H9 (cell line): ENCODE measurements at places on chromosomes 1 and 21. TPM values are rescaled to one million over a fixed set of nuclear protein-coding genes. Genes with fewer than 3 reads are reported as not detected.

The TMEM52 gene
- 9.6 and 11.3 TPM in 2 replicates for total RNA-seq

The TMEM200B gene
- total RNA-seq: 12.6 and 12.9 TPM in 2 replicates

The COL11A1 gene
- 7.0 and 7.5 TPM in 2 replicates for total RNA-seq

The GJA9 gene
- total RNA-seq: not detected in 2 replicates

The KRTAP19-1 gene
- not detected in 2 replicates for total RNA-seq

The FAM78B gene
- total RNA-seq: 1.6 and 2.3 TPM in 2 replicates

The SH3BP5L gene
- total RNA-seq: 27.6 and 28.8 TPM in 2 replicates

The C1orf185 gene
- not detected in 2 replicates for total RNA-seq

GRCh38 chr1:145908653-145909052 is 1.2 kb downstream of the ITGA10 start:
- H3K27me3 ChIP-seq: no peaks in the 10 kb centered on the region
- H3K4me3 ChIP-seq: no peak overlapping the region
- no peak overlapping the region for H3K27ac ChIP-seq
- no peak for DNase-seq
- H3K4me1 ChIP-seq: no peaks in the 10 kb centered on the region
- no peaks in the 10 kb centered on the region for H3K36me3 ChIP-seq

DNA sequence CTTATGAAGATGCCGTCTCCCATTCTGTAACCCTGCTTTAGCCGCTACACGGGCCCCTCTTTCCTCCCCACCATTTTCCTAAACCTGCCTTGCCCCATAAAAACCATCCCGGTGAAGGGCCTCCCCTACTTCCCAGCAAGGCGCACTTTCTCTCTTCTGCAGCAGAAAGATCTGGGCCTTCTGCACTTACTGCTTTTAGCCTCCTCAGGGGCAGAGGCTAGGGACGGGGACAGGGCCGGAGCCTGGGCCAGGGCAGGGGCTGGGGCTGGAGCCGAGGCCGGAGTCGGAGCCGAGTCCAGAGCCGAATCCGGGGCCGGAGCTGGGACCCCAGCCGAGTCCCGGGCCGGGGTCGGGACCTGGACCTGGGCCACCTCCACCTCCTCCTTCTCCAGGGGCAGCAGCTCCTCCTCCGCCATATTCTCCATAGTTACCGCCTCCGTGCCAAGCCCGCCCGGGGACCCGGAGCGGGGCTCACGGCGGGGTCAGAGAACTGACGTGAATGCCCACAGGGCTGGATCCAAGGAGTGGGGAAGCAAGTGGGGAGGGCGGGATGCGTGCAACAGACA is 382 bp downstream of the TRMT1L start:
- H3K4me3 ChIP-seq: peak overlapping the region; percentile 97
- peak overlapping the region; percentile 59 for H3K27ac ChIP-seq
- no peaks in the 10 kb centered on the region for H3K36me3 ChIP-seq
- DNase-seq: no peak
- no peaks in the 10 kb centered on the region for H3K27me3 ChIP-seq
- H3K4me1 ChIP-seq: no peaks in the 10 kb centered on the region

DNA sequence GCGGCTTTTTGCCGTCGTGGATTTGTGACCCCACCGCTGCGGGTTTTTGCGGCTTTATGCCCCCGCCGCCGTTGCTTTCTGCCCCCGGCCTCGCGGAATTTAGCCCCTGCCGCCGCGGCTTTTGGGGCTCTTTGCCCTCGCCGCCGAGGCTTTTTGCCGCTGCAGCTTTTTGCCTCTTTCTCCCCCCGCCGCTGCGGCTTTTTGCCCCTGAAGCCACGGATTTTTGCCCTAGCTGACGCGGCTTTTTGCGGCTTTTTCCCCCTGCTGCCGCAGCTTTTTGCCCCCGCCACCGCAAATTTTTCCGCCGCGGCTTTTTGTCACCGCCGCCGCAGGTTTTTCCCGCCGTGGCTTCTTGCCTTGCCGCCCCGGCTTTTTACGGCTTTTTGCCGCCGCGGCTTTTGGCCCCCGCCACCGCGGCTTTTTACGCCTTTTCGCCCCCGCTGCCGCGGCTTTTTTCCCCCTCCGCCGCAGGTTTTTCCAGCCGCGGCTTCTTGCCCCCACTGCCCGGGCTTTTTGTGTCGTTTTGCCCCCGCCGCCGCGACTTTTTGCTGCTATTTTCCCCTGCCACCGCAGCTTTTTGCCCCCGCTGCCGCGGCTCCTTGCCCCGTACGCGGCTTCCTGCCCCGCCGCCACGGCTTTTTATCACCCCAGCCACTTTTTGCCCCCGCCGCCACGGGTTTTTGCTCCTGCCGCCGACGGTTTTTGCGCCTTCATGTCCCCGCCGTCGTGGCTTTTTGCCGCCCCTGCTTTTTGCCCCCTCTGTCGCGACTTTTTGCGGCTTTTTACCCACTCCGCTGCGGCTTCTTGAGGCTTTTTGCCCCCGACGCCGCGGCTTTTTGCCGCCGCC is 3933.6 kb downstream of the SRGAP2C start:
- H3K4me1 ChIP-seq: no peaks in the 10 kb centered on the region
- peaks cover 12% of the 10 kb centered on the region for H3K36me3 ChIP-seq
- no peak overlapping the region for H3K27ac ChIP-seq
- DNase-seq: peak; percentile 7

DNA sequence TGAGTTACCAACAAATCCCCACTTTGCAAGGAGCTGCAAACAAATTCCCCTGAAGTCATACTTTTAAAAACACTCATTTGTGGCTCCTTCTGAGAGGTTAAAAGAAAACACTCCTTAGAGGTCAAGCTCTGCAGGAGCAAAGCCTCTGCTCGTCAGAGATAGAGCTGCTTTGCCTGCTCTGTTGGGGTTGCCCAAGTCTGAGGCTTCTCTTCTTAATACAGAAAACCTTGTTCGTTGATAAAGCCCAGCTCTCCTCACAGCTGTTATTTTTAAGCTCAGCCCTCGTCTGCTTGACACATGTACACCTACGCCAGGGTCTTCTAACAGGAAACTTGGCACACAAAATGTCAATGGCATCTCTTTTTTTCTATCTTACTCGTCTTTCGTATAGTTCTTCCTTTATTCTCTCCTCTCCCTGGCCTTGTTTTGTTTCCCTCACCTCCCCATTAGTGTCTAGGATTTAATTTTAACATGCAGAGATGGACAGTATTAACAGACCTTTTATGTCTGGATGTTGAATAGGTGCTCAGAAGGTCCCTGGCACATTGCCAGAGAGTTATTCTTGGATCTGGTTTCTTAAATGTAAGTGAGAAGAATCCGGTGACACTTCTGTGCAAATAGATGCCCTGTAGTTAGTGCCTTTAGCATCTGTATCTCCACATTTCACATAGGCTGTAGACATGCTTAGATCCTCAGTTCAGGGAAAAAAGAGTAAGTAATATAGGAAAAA is 86.0 kb downstream of the LRRC53 start:
- no peak overlapping the region for H3K27ac ChIP-seq
- H3K36me3 ChIP-seq: no peaks in the 10 kb centered on the region
- no peak overlapping the region for H3K4me3 ChIP-seq
- no peaks in the 10 kb centered on the region for H3K27me3 ChIP-seq
- no peak for DNase-seq
- no peaks in the 10 kb centered on the region for H3K4me1 ChIP-seq

DNA sequence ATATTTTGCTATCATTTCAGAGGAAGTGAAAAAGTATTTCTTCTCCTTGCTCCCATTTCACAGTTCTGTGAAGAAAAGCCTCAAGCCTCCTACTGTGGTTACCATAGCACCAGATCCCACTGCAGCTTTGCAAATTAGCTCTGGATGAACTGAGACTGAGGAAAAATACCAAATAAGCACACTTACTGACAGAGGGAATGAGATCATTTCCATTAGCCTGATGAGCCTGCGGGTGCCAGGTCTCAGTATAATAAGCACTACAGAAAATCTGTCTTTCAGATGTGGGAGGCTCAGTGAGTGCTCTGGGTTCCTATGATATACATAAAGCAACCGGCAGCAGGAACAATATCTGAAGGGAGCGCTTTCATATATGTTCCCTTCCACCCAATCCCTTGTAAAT is 21.4 kb downstream of the XKR8 start:
- no peak for DNase-seq
- no peaks in the 10 kb centered on the region for H3K4me1 ChIP-seq
- H3K27ac ChIP-seq: no peak overlapping the region
- H3K36me3 ChIP-seq: no peaks in the 10 kb centered on the region; the same call in 2 of the 3 replicates
- H3K27me3 ChIP-seq: no peaks in the 10 kb centered on the region
- H3K4me3 ChIP-seq: no peak overlapping the region

- no peaks in the 10 kb centered on the region for H3K27me3 ChIP-seq
- H3K36me3 ChIP-seq: no peaks in the 10 kb centered on the region; the same call in 2 of the 3 replicates
- no peaks in the 10 kb centered on the region for H3K4me1 ChIP-seq
- H3K27ac ChIP-seq: no peak overlapping the region
Measured at GRCh38 chr1:24688621-24689195, 45.6 kb downstream of the SRRM1 start.

GRCh38 chr1:92118826-92119225 is 38.7 kb downstream of the BTBD8 start:
- no peak overlapping the region for H3K4me3 ChIP-seq
- DNase-seq: no peak
- H3K36me3 ChIP-seq: no peaks in the 10 kb centered on the region
- no peaks in the 10 kb centered on the region for H3K4me1 ChIP-seq
- H3K27me3 ChIP-seq: no peaks in the 10 kb centered on the region

- no peaks in the 10 kb centered on the region for H3K36me3 ChIP-seq
- no peaks in the 10 kb centered on the region; the same call in 1 of the 2 replicates for H3K27me3 ChIP-seq
- no peak for DNase-seq
- H3K4me1 ChIP-seq: peaks cover 13% of the 10 kb centered on the region
Measured at GRCh38 chr1:56447823-56448222, 131.5 kb downstream of the PLPP3 start.

DNA sequence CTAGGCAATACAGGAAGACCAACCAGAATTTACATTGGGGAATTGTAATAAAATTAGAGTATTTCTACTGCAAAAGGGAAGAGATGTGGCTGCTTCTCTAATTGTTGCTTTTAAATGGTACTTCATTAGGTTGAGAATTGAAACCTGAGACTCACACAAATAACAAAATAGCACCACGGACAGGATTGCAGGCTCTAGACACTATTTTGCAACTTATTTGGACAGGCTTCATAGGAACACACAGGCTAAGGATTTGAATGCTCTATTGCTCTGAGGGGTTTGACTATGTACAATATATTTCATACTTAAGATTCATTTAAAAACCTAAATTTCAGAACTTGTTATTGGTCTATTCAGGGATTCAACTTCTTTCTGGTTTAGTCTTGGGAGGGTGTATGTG is 79.6 kb downstream of the ATP1B1 start:
- peaks cover 2% of the 10 kb centered on the region; the same call in 1 of the 2 replicates for H3K4me1 ChIP-seq
- DNase-seq: no peak

DNA sequence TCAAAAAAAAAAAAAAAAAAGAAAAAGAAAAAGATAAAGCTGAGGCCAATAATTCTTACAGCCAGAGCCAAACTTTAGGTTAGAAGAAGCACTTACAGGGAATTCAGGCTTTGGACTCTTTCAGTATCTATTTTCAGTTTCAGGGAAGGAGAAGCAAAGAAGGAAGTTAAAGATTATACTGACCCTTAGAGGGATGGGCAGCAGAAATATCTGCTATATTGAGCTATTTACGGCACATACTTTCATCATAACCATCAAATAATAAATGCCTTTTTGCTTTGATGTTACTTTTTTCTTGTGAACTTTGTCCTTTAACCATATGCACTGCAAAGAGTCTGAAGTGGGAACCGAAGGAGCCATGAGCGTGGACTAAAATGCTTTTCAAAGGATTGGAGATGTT is 42.0 kb downstream of the TM2D1 start:
- H3K4me3 ChIP-seq: no peak overlapping the region
- H3K27ac ChIP-seq: no peak overlapping the region
- no peaks in the 10 kb centered on the region for H3K36me3 ChIP-seq
- H3K4me1 ChIP-seq: no peaks in the 10 kb centered on the region

DNA sequence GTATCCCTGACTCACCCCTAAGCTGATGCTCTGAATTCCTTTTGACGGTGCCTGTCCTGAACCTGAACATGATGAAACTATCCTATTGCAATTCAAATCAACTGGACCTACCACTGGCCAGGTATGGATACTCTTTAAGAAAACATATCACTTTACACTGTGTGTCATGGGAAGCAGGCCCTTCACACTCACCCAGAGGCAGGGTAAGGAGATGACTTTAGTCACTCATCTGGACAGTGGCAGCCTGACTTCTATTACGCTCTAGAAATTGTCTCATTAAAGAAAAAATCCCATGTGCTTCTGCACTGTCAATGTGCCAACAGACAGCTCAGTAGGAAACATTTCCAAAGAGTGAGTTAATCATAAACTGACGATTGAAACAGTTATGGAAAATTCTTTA is 94.3 kb downstream of the VAV3 start:
- H3K4me3 ChIP-seq: no peak overlapping the region
- DNase-seq: no peak
- H3K27ac ChIP-seq: no peak overlapping the region
- H3K27me3 ChIP-seq: no peaks in the 10 kb centered on the region
- peaks cover 4% of the 10 kb centered on the region for H3K4me1 ChIP-seq

DNA sequence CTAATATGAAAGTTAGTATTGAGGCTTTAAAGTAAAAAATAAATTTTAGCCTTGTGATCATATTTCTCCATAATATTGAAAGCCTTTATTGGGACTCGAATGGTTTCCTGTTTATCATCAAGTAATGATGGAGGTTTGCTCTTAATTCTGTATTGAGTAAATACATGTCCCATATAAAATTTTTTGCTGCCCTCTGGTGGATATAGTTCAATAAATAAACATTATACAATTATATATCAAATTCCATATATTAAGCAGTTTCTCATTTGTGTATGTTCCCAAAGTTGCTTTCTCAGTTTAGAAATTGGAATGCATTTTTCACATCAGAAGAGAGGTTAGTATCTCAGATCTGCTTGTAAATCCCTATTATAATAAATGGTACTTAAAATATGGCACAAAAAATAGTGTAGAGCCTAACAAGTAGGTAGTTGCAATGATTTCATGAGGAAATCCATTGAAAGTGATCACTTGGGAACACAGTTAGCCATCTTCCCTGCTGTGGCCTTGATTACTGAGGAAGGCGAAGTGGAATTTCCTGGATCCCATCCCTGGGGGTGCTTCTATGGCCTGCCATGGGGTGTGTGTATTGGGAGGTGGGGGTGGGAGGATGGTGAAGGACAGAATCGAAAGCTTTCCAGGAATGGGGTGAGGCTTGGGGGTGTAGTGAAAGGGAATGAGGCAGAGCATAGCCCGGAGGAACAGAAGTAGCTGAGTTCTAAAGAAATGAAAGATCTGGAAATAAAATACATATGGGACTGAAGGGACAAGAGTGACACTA is 84.1 kb upstream of the C21orf91 start:
- peaks cover 17% of the 10 kb centered on the region for H3K36me3 ChIP-seq
- DNase-seq: no peak
- no peaks in the 10 kb centered on the region; the same call in 1 of the 2 replicates for H3K4me1 ChIP-seq
- H3K27me3 ChIP-seq: no peaks in the 10 kb centered on the region
- H3K4me3 ChIP-seq: peak overlapping the region; percentile 1; the same call in 1 of the 2 replicates
- H3K27ac ChIP-seq: no peak overlapping the region

DNA sequence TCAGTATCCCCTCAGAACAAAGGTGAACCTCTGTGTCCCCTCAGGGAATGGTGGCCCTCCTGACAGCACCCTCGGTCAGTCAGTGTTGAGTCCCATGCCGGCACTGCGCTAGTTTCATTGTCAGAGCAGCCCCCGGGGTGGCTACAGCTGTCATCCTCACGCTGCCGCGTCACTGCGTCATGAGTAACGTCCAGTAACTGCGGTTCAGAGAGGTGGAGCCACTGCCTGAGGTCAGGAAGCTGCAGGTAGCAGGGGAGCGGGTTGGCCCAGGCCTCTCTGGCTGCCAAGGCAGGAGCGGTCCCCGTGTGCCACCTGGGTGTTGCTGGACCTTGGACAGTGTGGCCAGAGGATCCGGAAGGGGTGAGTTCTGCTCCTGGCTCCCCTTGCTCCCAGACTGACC is 20.2 kb upstream of the WNT4 start:
- no peaks in the 10 kb centered on the region for H3K4me1 ChIP-seq
- H3K27me3 ChIP-seq: no peaks in the 10 kb centered on the region
- H3K36me3 ChIP-seq: no peaks in the 10 kb centered on the region
- DNase-seq: no peak
- H3K4me3 ChIP-seq: no peak overlapping the region
